ENCODE measurements at places on chromosomes 5 and 9. TPM values are rescaled to one million over a fixed set of nuclear protein-coding genes. Genes with fewer than 3 reads are reported as not detected.

HEMGN gene
- 0.14 TPM for total RNA-seq

ADGRD2 gene
- not detected for total RNA-seq

COL23A1 gene
- 0.86 TPM for total RNA-seq

RHOBTB3 gene
- 38.6 TPM for total RNA-seq

DNA sequence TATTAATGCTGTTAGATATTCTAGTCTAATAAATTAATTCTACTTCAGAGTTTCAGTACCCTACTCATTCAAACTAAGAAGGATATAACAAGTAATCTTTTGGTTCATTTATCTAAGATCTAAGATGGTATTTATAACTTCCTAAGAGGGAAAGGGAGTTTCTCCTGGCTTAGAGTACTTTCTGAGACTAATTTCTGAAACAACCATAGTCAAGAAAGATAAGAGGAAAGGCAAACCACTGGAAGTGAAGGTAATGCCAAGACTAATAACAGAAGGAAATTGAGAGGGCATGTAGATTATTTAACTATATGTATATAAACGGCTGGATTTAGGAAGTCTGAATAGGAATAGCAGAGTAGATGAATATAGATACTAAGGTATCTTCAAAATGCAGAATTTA is 112.4 kb upstream of the ACOT12 start:
- no peak for DNase-seq

DNA sequence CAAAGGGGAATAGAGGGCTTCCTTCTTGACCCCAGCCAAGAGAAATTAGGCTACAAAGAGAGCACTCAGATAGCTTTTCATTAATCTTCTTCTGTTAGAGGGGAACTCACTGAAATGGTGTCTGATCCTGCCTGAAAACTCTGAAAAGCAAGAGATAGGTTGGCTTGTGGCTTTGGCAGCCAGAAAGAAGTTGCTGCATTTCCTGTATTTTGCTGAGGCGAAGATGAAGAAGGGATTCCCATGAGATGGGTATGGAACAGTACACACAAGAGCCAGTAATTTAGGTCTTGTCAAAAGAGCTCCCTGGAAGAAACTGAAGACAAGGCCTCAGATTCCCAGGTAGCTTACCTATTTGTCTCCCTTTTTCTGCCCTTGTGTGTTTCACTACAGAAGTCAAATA is 120.9 kb upstream of the TARS1 start:
- no peak for DNase-seq

GRCh38 chr5:75108931-75109596 is 56.7 kb upstream of the GCNT4 start:
- no peak for DNase-seq

DNA sequence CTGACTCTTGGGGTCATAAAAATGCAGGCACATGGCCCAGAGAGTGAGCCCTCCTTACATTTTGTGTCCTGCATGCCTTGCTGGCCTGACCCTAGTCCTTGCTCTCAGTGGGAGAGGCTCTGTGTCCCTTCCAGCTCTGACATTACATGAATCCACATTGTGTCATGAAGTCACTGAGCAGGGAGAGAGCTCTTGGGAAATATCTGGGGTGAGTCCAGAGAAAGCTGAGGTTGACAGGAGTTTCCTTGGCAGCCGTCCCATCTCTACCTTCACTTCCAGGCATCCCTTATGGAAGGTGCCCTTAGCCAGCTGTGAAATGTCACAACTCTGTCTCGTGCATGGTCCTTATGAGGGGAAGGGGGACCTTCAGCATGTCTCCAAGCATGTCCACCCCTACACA is 41.0 kb downstream of the FAT2 start:
- DNase-seq = no peak
